ENCODE measurements at places on chromosomes 6 and 20.

DNA sequence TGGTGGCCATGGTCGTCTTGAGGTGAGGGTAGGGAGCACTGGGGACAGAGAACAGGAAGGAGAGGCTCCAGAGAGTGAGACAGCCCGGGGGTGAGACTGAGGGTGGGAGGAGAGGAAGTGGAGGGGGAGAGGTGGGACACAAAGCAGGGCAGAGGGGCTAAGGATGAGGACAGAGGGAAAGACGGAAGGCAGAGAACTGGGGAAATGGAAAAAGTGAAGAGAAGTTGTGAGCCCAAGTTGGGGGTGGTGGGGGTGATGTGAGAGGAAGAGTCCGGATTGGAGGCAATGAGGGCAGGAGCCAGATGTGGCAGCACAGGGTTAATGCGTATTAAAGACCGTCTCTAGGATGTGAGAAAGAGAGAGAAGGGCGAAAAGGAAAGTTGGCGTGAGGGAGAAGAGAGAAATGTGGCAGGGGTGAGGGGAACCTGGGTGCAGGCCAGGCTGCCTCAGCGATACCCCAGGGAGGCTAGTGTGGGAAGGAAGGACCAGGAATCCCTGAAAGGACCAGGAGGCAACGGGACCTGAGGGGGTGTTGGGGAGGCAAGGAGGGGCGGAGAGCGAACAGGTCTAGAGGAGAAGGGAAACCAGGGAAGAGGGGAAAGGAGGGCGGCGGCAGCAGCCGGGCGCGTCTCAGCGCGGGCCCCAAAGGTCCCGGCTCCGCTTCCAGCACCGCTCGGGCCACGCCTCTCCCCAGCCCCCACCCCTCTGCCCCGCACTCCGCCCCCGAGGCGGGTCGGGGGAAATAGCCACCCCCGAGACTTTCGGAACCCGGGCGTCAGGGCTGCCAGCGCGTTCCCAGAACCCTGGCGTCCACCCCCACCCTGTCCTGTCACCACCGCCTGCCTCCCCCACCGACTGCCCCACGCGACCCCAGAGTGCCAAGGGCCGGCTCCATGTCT, at the start of gene PPP1R18:
Gene PPP1R18, minus strand, starts transcription at position 637 of the 899 bp plus-strand sequence. Its CDS starts 627 bp downstream, at position 10.
- DNase-seq: peak; percentile 66

- DNase-seq: no peak
These were observed 318.0 kb downstream of the GRIK2 start for GRCh38 chr6:101711518-101711917.

GRCh38 chr6:137213331-137213740, 5.8 kb downstream of the IFNGR1 start:
- DNase-seq: no peak

GRCh38 chr6:114216789-114217467, 125.9 kb downstream of the HS3ST5 start:
- no peak for DNase-seq

DNA sequence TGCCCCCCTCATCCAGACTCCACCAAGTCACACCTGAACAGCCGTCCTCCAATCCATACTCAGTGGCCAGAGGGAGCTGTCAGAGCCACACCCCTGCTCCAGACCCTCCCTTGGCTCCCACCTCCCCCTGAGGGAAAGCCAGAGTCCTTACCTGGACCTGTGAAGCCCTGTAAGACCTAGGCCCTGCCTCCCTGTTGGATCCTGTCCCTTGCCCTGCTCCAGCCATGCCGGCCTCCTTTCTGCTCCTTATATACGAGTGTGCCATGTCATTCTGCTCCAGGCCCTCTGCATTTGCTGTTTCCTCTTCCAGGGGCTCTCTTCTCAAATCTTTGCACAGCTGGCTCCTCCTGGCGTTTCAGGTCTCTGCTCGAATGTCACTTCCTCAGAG, 100.3 kb upstream of the MYL9 start:
- no peak for DNase-seq

- DNase-seq: no peak
These were observed 84.7 kb downstream of the FOXA2 start for GRCh38 chr20:22499515-22500166.

GRCh38 chr6:151024597-151024996, 159.1 kb downstream of the MTHFD1L start:
- no peak for DNase-seq

DNA sequence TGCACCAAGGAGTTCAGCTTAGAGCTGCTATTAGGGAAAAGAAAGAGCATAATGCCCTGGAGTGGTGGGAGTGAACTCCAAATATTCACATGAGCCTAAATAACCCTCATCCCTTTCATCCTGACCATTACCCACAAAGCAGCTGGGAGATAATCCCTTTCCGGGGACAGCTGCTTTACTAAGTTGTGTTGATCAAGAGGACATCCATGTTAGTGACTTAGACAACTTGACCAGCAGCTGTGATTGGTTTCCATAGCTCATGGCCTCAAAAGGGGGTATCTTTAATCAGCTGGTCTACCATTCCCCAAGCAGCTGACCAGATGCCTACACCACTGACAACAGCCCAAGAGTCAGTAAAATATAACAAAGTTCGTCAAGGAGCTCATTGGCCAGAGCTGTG, 75.8 kb upstream of the LY86 start:
- DNase-seq: no peak

- DNase-seq: no peak
These were observed 9.1 kb downstream of the ZNF292 start for GRCh38 chr6:87164506-87164905.

DNA sequence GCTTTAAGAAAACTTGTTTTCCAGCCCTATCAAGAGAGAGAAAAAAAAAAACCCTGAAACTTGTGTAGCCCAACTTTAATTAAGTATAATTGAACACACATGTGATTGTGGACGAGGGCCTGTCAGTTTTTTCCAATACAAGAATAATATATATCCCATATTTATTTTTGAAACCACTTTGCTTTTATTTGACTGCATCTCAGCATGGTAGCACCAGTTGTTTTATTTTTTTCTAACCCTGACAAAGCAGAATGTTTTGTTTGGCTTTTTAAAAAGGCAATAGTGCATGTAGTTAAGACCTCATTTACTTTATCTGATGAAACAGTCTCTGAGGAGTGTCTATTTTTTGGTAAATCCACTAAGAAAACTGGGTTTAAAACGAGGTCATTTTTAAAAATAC, 257.7 kb downstream of the CDKAL1 start:
- DNase-seq: no peak

DNA sequence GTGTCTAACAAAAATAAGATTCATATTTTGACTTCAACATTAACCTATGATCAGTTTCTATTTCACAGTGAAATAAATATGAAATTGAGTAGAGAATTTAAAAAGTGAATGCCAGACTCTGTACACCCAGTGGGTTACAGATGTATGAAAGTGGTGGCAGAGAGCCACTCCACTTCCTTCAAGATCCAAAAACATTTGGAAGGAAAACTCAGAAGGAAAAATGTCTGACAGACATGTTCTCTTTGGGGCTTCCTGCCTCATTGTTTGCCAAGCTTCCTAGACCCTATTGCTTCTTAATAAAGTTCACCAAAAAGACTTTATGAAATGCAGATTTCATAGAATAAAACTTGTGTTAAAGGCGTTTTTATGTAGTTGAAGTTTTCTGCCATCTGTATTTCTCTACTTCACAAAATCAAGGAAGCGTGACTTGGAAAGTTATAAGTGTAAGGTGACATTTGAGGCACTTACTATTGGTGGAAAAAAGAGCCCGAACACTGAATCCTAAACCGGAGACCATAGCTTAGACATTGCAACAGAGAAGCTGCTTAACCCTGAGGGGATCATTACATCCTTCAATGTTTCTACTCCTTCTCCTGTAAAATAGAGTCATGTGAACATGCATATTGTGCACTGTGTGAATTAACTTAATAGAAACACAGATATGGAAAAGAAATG, 12.8 kb downstream of the HMGCLL1 start:
- DNase-seq: no peak

GRCh38 chr20:3248167-3248992, 9.4 kb upstream of the SLC4A11 start:
- no peak for DNase-seq
